Left renal pelvis (tissue), 4 donors: ENCODE measurements at places on chromosomes 16 and 17.

GRCh38 chr17:50843150-50843905 lies 7.9 kb downstream of the WFIKKN2 start:
- DNase-seq = no peak

DNA sequence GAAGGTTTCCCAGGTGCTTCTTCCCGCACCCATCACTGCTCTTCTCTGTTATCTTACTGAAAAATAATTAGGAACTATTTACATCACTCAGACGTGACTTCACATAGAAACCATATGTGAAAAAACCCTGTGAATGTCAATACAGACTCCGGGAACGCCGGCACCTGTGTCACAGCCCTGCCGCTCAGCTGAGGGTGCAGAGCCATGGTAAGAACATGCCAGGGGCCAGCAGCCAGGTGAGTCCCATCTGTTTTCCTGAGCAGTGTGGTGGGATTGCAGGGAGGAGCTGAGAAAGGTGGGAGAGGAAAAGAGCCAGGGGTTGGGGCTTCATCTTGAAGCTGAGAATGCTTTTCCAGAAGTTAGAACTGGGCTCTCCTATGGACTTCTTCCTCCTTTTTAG lies 13.7 kb downstream of the FOXF1 start:
- DNase-seq = no peak

- no peak for DNase-seq
Observed at GRCh38 chr16:11731222-11731621, 11.4 kb downstream of the TXNDC11 start.

- no peak for DNase-seq
Observed at GRCh38 chr16:57601801-57602478, 26.5 kb upstream of the ADGRG1 start.

DNA sequence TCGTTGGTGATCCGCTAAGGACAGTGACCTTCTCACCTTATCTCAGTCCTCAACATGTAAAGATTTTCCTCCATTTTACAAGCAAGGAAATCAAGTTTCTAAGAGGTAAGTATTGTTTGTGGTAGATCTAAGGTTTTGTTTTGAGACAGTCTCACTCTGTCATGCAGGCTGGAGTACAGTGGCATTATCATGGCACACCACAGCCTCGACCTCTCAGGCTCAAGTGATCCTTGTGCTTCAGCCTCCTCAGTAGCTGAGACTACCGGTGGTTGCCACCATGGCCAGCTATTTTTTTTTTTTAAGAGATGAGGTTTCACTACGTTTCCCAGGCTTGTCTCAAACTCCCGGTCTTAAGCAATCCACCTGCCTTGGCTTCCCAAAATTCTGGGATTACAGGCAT lies 34.9 kb downstream of the PRKCA start:
- DNase-seq = no peak

DNA sequence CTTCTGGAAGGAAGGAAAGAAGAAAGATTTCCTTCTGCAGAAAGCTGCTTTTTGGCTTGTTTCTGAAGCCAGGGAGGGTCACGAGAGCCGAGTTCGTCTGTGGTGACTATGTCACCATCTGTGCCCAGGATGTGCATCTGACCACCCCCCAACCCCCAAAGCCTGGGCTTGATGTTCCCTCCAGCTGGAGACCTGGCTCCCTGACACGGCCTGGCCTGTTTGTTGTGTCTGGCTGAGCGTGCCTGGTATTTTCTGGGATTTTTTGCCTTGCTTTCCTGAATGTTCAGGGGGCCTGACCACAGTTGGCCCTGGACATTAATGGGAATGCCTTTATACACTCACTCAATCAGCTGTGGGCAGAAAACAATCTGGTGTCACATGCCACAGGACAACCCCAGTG lies 38.9 kb downstream of the LGALS9 start:
- DNase-seq = no peak

- no peak for DNase-seq
Observed at GRCh38 chr16:84717484-84717883, 17.7 kb downstream of the USP10 start.

DNA sequence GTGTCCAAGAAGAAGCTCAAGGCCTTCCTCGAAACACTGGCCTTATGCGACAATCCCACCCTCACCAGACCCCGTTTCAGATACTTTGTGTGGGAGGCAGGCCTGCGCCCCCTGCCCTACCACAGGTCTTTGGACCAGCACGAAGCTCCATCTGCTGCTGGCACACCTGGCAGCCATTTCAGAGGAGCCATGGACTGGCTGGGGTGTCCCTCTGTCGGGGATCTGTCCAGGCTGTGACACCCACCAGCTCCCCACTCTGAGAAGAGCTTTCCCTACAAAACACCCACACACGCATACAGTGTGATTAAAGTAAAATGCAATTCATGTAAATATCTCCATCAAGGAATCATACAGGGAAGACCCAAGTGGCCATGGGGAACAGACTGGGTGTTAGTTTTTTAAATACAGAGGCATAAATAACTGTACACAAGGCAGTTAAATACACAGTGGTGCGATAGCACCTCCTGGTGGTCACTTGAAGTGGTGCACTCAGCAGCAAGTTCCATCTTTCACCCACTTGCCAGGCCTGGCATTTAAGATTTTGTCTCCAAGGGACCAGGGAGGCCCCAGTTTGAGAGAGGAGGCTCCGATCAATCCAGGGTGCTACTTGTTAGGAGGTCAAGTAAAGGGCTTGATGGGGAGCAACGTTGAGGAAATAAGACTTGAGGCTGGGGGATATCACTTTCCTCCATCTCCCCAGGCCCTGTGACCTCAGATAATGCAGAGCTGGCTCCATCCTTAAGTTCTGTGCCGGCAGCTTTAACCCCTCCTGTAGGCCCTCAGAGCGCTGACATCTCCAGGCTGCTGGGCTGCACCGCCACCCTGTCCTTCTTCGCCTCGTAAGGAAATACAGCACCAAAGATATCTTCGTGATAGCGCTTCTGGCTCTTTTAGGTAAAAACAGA lies 43.6 kb downstream of the NOS2 start:
- peak; percentile 7 for DNase-seq

- no peak for DNase-seq
Observed at GRCh38 chr17:73293031-73293430, 18.8 kb downstream of the CDC42EP4 start.

GRCh38 chr16:21088646-21089538 lies 61.8 kb downstream of the DNAH3 start:
- no peak for DNase-seq

DNA sequence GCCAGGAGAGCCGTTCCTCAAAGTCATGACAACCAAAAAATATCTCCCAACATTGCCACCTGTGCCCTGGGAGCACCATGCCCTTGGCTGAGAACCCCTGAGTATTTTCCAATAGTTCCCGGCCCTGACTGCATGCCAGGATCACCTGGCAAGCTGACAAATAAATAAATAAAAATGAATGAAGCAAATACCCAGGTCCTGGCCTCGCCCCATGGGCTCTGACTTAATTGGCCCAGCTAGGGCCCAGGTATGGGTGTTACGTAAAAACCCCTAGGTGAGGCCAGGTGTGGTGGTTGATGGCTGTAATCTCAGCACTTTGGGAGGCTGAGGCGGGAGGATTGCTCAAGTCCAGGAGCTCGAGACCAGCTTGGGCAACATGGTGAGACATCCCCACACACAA lies 2.7 kb upstream of the C16orf74 start:
- no peak for DNase-seq

DNA sequence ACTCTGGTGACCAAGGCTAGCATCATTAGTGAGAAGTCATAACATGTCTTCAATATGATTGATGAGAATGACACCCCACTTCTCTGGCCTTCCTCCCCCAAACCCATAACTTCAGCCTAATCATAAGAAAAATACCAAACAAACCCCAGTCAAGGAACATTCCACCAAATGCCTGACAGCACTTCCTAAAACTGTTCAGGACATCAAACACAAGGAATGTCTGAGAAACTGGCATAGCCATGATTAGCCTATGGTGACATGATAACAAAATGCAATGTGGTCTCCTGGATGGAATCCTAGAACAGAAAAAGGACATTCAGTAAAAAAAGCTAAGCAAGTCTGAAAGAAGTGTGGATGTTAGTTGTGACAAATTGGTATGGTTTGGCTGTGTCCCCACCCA lies 24.7 kb upstream of the TBX4 start:
- no peak for DNase-seq

DNA sequence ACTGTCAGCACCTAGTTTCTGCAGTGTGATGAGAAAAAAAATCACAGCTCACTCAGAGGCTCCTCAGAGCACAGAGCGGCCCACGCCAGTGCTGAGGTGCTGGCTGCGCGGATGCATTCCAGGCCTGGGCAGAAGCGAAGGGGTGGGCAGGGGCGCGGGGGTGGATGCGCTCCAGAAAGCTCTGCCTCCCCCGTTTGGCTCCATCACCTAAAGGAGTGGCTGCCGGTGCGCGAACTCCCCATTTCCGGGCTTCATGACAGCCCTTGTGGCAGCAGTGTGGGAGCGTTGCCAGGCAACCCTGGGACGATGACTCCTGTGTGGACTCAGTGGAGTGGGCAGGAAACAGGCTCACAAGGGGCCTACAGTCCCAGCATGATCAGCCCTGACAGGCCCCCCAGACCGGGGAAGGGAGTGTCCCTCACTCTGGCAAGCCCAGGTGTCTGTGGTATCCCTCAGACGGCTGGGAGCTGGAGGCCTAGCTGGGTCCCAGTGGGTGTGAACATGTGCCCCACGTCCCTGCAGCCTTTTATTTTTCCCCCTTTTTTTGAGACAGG lies 32.8 kb upstream of the NUDT16L1 start:
- peak; percentile 76 for DNase-seq

- DNase-seq = no peak
Observed at GRCh38 chr17:67238991-67239390, 6.0 kb downstream of the HELZ start.

DNA sequence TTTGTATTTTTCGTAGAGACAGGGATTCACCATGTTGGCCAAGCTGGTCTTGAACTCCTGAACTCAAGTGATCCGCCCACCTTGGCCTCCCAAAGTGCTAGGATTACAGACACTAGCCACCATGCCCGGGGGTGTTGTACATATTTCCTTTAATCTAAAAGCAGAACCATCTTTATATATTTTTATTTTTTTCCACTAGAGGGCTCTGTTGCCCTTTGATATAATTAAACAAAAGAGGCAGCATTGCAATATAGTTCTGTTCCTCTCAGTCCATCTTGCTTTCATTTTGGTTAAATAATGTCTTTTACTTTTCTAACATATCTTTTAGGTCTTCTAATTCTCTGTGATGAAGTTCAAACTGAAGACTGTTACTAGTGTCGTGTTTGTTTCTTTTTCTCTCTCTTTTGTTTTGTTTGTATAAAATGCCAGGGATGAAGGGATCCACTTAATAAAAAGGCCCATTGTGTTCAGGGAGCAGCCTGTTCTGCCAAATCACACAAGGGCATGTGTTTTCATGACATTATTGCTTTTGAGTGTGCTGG lies 23.4 kb downstream of the WWOX start:
- no peak for DNase-seq

GRCh38 chr16:85041219-85042166 lies 13.9 kb downstream of the KIAA0513 start:
- DNase-seq = no peak

- no peak for DNase-seq
Observed at GRCh38 chr16:86120201-86121192, 221.5 kb downstream of the IRF8 start.

DNA sequence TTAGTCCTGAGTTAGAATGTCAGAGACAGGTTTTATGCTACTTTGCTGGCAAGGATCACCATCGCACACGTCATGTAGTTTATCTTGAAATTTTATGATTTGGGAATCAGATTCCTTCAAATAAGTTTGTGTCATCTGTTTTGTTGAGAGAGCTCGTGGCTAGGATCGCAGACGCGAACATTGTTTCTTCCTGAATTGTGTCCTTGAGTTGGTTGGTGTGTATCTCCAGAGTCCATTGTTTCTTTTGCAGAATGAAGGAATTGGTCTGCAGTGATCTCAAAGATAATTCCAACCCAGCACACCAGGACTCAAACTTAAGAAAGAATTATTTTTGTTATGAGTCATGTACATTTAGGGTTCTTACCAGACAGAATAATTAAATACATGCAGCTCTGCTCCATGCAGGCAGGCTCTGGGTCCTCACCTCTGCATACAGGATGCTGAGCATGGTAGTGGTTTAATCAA lies 51.6 kb downstream of the PRKCA start:
- no peak for DNase-seq

- no peak for DNase-seq
Observed at GRCh38 chr16:23286131-23286532, 16.0 kb upstream of the SCNN1B start.
